NCI-H510A treated with DMSO at 0.1 percent for 48 hours (cell line): ENCODE measurements at places on chromosomes 5 and 9.
A peak's percentile ranks its signal among the peaks of the same experiment; 100 is the strongest.

DNA sequence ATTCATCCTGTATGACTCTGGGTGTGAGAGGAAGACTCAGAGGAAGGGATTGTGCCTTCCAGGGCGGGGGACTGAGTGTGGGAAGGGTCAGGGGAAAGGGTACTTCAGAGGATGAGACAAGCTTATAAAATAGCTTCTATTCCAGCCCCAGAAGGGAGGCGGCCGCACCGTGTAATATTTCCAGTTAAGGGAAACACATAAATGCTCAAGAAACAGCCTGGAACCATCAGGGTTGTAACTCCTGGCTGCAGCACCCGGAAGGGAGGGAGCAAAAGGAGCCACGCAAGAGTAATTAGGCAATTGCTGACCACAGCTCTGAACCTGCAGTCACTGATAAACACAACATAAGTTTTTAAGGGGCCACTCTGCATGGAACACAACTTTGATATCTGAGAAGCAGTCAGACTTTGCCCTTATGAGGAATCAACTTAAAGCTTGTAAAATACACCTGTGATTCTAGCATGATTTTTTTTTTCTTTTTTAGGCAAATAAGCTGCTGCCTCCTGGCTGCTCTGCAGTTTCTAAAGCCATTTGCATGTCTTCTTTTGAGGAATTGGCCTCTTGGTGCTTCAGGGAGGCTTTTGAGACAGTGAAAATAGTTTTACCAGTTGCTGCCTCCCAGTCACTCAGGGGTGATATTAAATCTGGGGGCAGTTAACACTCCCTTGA lies 382.7 kb downstream of the ENC1 start:
- DNase-seq, result no peak

- DNase-seq, result no peak
These were observed 357.5 kb downstream of the SH3GL2 start for GRCh38 chr9:17936365-17936764.

DNA sequence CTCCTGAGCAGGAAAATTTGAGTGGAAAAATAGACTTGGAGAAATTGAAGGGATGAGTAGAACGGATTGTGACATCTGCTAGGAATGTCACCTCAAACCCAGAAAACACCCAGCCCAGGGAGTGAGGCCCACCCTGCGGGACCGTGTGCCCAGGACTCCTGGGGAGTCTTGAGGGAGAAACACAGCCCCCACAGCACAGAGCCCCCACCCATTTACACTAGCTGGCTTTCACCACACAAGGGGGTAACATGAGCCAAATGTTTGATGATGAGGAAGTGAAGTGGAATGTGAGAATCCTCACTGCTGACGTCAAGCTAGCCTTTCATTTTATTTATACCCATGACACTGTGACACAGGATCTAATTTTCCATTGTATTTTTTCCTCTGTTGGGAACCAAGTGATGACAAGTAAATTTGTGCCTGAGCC lies 42.8 kb upstream of the PDE8B start:
- peak; percentile 71 for DNase-seq

DNA sequence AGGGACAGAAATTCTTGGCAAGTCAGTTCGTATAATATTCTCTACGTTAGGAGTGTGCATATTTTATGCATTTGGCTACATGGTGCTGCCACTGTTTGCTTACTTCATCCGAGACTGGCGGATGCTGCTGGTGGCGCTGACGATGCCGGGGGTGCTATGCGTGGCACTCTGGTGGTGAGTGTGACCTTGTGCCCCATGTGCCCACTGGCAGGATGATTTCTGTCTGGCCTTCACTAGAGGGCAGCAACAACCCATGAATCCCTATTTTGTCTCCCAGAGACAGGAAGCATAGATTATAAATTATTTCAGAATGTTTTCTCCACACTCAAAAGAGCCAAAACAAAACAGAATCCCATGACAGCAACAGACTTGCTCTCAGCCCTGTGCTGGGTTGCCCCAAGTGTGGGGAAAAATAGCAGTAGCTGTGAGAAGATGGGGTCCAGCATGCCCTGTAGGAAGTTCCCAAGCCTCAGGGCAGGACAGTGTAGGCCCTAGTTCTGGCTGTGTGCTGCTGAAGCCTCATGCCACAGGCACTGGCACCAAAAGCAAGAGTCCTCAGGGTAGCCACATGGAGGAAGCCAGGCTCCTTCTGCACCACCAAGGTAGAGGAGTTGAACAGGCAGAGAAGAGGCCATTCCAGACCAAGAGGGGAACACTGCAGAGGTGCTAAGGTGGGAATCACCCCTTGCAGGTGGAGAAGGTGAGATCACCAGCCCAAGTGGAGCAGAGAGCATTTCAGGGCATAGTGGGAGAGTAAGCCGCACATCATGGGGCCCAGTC lies 16.0 kb downstream of the SLC22A5 start:
- peak; percentile 48 for DNase-seq

DNA sequence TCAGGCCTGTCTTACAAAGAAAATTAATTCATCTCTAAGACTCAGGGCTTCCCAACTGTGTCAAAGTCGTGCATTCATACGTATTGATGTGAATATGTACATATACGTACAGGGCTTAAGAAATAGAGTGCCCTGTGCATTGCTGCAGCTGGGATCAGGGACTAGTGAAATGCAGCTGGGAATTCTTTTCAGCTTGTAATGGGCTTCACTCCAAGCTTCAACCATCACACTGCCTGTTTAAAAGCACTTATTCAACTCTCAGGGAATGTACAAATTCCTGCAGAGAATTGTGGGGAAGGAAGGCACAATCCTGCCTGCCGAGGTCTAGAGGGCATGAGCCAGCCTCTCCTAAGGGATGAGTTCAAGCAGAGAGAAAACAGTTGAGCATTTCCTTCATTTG lies 59.6 kb upstream of the MAN2A1 start:
- DNase-seq, result no peak
